Activated CD4-positive, alpha-beta T cell treated with anti-CD3 and anti-CD28 coated beads, Interleukin-2, amount 50 U/mL, for 48 hours (primary cell): ENCODE measurements at places on chromosomes 1 and 21.
A peak's percentile ranks its signal among the peaks of the same experiment; 100 is the strongest.

DNA sequence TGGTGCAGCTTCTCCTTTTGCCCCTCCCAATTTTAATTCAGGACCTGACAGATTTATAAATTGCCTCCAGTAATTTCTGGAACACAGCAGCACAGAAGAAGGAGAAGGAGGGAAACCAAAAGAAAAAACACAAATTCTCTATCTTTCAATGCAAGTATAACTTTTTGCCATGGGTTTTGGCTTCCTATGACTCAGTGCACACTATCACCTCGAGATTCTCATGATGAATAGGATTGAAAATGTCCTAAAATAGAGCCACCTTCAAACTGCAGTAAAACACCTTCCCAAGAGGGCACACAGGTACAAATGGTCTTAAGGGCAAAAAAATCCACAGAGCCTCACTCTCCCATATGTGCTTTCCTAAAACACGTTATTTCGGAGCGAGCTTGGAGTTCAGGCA is 113.6 kb downstream of the HLCS start:
- DNase-seq = no peak

DNA sequence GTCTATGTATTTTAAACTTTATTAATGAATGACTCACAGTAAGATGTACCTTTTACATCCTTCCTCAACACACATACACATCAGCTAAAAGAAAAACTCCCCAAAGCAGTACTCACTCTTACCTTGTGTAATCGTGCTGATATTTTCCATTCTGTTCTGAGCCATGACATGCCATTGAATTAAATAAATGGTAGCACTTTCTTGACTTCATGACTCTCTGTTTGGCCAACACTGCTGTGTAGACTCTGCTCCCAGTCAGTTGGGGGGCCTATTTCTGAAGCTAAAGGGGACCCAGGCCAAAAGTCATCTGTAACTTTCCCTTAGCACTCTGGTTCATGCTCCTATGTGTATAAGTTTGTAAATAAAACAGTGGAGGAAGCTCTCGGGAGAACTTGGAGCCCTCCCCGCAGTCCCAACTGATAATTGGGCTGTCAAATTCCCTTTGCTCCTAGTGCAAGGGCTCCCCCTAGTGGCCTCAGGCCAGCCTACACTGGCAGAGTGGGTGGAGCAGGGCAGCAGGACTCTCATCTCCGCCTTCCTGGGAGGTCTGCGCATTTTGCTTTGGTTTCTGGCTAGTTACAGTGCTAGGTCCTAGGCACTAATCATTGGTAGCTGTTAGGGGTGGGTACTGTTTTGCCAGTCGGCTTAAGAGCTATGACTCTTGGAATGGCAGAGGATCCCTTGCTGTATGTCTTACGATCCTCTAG is 1.7 kb upstream of the FYB2 start:
- DNase-seq = peak; percentile 82

GRCh38 chr1:160776178-160776577 is 19.8 kb upstream of the LY9 start:
- DNase-seq = no peak

GRCh38 chr21:36320421-36321324 is 676 bp downstream of the MORC3 start:
- peak; percentile 77 for DNase-seq

DNA sequence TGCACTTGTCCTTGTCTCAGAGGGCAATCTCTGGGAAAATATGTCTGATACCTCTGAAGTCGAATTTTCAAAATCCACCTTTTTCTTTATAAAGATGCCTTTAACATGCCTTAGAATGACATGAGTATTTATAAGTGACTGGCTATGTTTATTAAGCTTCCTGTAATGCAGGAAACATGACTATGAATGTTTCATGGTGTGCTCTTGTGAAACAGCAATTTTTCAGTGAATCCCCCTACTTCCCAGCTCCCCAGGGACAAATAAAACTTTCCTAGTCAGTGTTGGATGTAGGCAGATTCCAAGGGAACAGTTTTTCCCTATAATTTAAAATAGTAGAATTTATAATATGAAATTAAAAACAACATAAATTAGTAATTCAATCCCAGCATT is 437.0 kb downstream of the LMO4 start:
- DNase-seq = no peak

GRCh38 chr21:28639737-28640136 is 352.9 kb downstream of the LTN1 start:
- DNase-seq = no peak

DNA sequence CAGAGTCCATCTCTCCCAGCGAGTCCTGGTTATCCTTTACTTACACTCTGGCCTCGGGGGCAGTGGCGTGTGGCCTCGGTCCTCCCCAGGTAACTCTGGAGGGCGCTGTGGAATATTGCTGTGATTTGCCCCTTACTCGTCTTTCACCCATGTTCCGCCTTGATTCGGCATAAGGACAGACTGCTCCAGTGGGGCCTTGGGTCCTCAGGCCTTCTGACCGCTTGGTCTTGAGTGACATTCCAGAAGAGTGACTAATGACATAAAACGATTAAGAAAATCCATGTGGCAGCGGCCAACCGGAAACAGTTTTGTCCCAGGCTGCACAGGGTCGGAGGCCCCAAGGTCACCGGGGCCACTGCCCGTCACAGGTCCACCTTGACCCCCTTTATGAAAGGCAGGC is 11.0 kb downstream of the ICMT start:
- no peak for DNase-seq

DNA sequence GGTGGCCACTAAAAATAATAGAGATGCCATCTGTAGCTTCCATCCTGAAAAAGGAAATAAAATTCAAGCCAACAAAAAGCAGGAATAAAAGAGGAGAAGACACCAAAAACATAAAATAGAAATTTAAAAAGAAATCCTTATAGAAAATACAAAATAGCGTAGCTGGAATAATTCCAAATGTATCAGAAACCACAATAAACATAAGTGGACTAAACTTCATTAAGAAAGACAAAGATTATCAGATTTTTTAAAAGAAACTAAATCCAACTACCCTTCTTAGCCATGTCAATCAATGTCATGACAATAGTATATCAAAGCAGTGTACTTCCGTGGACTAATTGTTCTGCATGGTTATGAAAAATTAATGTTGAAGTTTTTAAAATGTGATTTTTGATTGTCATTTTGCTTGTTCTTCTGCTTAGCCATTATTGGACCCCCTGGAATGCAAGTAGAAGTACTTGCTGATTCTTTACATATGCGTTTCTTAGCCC is 13.2 kb downstream of the IL10RB start:
- DNase-seq = no peak

GRCh38 chr1:209743145-209743482 is 12.7 kb upstream of the TRAF3IP3 start:
- DNase-seq = no peak

GRCh38 chr1:245155272-245156040 is 671 bp downstream of the KIF26B start:
- peak; percentile 3 for DNase-seq
